Regular cardiac myocyte (primary cell): ENCODE measurements at places on chromosomes 7 and 10. TPM values are rescaled to one million over a fixed set of nuclear protein-coding genes. Genes with fewer than 3 reads are reported as not detected.

EPHA1 gene
- total RNA-seq: 0.58 TPM in 1 of 2 replicates, not detected in the other

SPAG6 gene
- under 0.01 TPM in 1 of 2 replicates, not detected in the other for total RNA-seq

UCN3 gene
- not detected in 2 replicates for total RNA-seq

ASZ1 gene
- total RNA-seq: not detected in 2 replicates

GIMAP8 gene
- total RNA-seq: 0.19 and 0.28 TPM in 2 replicates

NCF1 gene
- total RNA-seq: not detected in 2 replicates

GJC3 gene
- 0.19 and 0.28 TPM in 2 replicates for total RNA-seq

FEZF1 gene
- total RNA-seq: not detected in 2 replicates

BAG3 gene
- total RNA-seq: 9.0 and 24.9 TPM in 2 replicates

ZNF425 gene
- 3.1 and 3.4 TPM in 2 replicates for total RNA-seq

PNLIPRP1 gene
- total RNA-seq: not detected in 2 replicates

HTR7 gene
- total RNA-seq: 8.2 and 11.3 TPM in 2 replicates
